Activated CD4-positive, CD25-positive, alpha-beta regulatory T cell treated with anti-CD3 and anti-CD28 coated beads, Interleukin-2, amount 50 U/mL, for 16 hours (primary cell): ENCODE measurements at places on chromosomes 4 and X.

GRCh38 chr4:17058536-17058915 lies 160.1 kb upstream of the LDB2 start:
- DNase-seq = no peak

- DNase-seq = no peak
Measured at GRCh38 chr4:8305851-8306471, 36.4 kb downstream of the HTRA3 start.

GRCh38 chr4:62571494-62571893 lies 1371.4 kb downstream of the ADGRL3 start:
- DNase-seq = no peak

DNA sequence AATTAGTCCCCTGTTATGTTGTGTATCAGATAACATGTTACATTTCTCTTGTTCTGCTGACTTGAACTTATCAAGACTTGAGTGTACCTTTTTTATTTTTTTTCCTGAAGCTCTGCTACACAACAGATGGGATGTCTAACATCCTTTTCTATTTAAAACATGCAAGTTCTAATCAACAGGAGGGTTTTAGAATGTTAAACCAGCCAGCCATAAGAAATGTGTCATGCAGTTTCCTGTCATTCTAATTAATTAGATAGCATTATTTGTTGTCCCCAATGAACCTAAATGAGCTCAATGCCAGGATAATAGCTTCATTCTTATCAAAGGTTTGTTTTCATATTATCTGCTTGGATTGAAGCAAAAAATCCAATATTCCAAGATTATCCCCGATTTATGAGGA lies 958.2 kb downstream of the PCDH7 start:
- no peak for DNase-seq

GRCh38 chrX:74111245-74111644 lies 192.7 kb upstream of the ZCCHC13 start:
- no peak for DNase-seq
